CD4-positive, alpha-beta T cell (primary cell): ENCODE measurements at places on chromosomes 16 and 17.

- DNase-seq: peak; percentile 14
Measured at GRCh38 chr16:78836802-78837491, 737.5 kb downstream of the WWOX start.

- no peak for DNase-seq
Measured at GRCh38 chr17:15408803-15409202, 58.6 kb downstream of the CDRT4 start.

DNA sequence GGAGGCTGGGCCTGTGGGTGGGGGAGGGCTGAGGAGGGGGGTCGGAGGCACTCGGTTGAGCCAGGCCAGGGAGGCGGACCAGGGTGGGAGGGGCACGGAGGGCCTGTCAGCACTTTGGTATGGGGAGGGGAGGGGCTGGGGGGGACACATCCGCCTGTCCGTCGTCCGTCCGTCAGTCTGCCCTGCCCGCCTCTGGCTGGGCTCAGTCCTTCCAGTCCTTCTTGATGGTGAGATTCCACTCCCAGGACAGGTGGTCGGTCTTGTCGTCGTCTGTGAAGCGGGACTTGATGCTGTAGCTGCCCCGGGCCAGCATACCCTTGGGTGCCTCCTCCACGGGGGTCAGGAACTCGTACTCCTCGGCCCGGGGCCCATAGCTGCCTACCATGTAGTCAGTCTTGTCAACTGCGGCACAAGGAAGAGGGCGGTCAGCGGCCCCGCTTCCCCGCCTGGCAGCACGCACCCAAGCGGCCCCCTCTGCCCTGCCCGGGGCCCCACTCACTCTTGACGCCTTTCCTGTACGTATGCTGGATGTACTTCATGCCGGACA lies 2.4 kb downstream of the ARHGDIA start:
- no peak for DNase-seq

GRCh38 chr17:40063187-40063771 lies 514 bp downstream of the THRA start:
- no peak for DNase-seq

DNA sequence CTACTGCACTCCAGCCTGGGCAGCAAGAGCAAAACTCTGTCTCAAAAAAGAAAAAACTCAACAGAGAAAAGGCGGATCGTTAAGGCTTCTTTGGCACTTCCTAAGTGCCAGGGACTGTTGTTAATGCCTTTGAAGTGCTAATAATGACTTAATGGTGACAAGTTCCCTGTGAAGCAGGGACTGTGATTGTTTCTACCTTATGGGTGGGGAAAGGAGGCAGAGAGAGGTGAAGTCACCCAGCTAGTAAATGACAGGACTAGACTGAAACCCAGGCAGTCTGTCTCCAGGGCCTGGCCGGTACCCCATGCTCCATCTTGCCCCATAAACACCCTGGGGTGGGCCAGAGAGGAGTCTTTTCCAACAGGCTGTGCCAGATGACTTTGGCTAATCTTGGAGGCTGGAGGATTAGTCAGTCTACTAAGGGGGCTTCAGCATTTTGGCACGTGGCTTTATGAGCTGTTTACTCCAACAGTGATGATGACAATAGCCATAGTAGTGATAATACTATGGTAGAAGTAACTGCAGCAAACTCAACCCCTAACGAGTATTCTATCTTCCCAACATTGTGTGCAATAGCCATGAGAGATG lies 26.9 kb downstream of the ABCC1 start:
- no peak for DNase-seq

- DNase-seq: peak; percentile 72
Measured at GRCh38 chr17:49496183-49496866, 1.2 kb downstream of the NGFR start.

DNA sequence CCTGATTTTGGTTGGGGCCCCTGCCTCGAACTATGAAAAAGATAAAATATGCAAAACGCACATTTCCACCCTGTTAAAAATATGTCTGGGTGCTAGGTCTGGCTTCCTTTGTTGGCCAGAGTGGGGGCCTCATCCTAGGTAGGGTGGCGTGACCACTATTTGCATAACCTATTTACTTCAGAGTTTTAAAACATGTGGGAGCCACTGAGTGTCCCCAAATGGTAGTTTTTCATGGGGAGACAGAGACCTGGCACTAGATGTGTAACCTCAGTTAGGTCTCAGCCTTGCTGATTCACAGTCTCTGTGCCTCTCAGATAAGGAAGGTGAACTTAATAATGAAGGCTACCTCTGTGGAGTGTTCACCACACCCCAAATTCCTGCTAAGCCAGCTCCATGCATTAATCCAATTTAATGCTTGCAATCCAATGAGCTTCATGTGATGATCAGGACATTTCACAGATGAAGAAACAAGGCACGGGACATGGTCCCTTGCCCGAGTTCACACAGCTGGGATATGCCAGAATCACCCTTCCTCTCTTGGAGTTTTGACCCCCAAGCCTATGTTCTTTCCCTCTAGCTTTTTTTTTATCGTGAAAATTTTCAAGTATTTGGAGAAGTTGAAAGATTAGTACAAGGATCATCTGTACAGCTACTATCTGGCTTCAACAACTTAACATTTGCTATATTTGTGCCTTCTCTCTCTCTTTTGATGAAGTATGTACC lies 103.4 kb downstream of the IRF8 start:
- no peak for DNase-seq

DNA sequence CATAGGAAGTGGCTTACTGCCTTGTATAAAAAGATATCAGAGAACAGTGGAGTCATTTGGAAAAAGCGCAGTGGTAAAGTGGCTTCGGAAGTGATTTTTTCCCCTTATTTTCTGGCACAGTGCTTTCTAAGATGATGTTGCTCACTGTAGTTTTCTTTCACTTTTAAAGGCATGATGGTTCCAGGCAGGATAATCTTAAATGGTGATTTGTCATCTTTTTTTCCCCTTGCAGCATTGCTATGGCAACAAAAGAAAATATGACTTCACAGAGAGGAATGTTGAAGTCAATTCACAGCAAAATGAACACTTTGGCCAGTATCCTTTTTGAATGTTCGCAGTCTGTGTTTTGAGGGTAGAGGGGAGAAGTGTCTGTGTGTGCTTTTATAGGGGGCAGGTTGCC lies 42.5 kb downstream of the GOSR1 start:
- DNase-seq: no peak

- no peak for DNase-seq
Measured at GRCh38 chr17:59427425-59427921, 96.0 kb downstream of the YPEL2 start.

- DNase-seq: no peak
Measured at GRCh38 chr17:28928061-28928460, 23.3 kb downstream of the PHF12 start.

DNA sequence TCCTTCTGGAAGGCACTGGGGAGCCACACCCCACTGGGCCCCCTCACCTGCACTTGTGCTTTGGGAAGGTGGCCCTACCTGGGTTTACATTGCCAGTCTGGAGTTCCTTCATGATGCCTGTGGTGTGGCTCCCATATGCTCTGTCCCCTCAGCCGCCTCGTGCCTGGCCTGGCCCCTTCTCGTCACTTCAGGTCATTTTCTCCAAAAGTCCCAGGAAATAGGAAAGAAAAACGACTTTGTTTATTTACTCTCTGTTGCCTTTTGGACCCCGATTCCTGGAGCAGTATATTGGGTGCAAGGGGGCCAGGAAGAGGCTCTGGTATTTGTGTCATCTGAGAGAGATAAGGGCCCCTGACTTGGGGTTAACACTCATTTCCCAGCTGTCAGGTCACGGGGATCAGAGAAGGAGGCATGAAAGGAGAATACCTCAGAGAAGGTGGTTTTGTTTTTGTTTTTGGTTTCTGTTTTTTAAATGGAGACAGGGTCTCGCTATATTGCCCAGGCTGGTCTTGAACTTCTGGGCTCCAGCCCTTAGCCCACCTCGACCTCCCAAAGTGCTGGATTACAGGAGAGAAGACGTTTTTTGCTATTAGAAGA lies 4.7 kb downstream of the SOCS3 start:
- no peak for DNase-seq

GRCh38 chr17:70274255-70274654 lies 104.9 kb downstream of the KCNJ2 start:
- no peak for DNase-seq

GRCh38 chr16:31525113-31525512 lies 2.6 kb upstream of the AHSP start:
- DNase-seq: no peak

DNA sequence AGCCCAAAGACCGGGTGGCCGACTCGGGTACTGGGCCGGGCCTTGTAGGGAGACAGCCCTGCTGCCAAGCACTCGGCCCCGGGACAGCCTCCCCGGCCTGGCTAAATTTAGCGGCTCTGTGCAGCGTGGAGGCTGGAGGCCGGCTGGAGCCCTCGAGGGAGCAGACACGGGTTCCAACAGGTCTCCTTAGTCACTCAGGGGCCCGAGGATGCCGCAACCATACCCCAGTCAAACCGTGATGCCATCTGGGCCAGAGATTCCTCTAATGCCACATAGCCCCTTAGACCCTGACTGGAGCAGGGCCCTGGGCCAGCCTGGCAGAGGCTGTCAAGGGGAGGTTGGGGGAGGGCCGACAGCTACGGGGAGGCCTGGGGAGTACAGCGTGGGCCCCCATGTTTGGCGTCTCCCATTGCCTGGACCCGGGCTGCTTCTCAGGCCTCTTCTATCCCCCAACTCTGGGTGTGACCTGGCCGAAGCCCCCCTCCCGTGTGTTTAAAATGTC lies 2.9 kb upstream of the P2RX1 start:
- DNase-seq: no peak

GRCh38 chr17:27349540-27350021 lies 55.7 kb downstream of the WSB1 start:
- DNase-seq: no peak

- no peak for DNase-seq
Measured at GRCh38 chr16:4749700-4750257, 15.4 kb downstream of the DNAAF8 start.

DNA sequence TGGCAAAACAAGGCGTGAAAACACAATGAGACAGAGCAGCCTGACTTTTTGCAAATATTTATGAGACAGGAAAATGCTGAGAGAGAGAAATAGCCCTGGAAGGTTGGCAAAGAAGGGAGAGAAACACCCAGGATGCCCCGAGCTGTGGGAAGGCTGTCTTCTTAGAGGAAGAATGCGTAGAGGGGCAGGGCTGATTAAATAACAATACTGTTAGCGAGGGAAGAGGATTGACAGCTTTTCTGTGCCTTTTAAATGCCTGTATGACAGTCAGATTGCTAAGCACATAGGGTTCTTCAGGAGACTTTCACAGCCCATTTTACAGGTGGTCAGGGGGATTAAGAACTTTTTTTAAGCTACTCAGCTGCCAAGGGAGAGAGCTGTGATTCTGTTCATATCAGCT lies 219.2 kb downstream of the SHISA9 start:
- DNase-seq: no peak

GRCh38 chr17:63741143-63741407 lies 524 bp downstream of the STRADA start:
- no peak for DNase-seq

GRCh38 chr17:79509008-79509407 lies 101.8 kb downstream of the RBFOX3 start:
- no peak for DNase-seq

- peak; percentile 11 for DNase-seq
Measured at GRCh38 chr16:57906382-57907316, 64.3 kb downstream of the CNGB1 start.

DNA sequence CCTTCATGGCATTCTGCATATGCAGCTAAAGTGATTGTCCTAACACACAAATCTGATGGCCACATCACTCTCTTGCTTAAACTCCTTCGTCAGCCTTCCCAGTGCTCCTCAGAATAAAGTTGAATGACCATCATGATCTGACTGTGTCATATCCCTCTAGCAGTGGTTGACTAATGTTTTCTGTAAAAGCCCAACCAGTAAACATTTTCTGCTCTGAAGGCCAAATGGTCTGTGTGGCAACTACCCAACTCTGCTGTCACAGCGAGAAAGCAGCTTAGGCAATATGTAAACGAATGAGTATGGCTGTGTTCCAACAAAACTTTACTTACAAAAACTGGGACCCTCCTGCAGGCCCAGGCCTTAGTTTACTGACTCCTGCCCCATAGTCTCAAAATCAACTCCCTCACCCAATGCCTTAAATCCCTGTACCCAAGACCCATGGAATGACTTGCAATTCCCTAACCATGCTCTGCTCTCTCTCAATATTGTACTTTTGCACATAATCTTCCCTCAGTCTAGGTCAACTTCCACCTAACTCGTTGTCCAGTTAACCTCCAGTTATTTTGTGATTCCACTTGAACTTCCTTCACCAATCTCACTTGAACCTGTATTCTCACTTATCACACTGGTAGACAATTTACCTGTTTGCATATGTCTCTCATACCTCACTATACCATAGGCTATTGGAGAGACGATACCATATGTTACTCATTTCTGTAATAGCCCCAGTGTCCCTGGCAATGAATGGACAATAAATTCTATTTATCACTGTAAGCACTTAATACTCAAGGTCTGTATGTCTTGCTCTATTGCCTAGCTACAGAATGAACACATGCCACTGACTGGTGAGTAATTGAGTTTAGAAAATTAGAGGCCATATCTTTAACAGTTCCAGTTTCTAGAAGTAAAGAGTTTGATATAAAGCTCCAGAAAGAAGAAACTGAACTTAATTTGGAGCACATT lies 29.1 kb downstream of the TMEM100 start:
- peak; percentile 41 for DNase-seq

GRCh38 chr17:80663781-80664206 lies 119.2 kb downstream of the RPTOR start:
- peak; percentile 33 for DNase-seq

GRCh38 chr16:84288902-84289301 lies 5.8 kb upstream of the WFDC1 start:
- DNase-seq: no peak

DNA sequence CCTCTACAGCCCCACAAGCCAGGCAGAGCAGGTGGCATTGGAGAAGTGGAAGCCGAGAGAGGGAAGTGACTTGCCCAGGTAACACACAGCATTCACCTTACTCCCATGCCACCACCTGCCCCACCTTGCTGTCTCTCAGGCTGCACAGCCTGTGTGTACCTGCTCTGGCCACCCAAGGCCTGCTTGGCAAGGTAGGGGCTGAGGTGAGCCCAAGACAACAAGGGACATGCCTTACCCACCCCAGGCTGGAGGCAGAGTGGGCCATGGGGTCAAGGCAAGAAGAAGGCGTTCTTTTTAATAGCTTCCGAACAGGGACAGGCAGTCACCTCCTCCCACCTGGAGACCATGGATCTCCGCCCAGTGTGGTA lies 40.1 kb downstream of the IRX3 start:
- no peak for DNase-seq

- peak; percentile 46 for DNase-seq
Measured at GRCh38 chr17:58327363-58328194, 1.0 kb downstream of the TSPOAP1 start.

GRCh38 chr16:2969545-2970521 lies 685 bp downstream of the PAQR4 start:
- peak; percentile 57 for DNase-seq
